ENCODE measurements at places on chromosomes 3 and 15.

DNA sequence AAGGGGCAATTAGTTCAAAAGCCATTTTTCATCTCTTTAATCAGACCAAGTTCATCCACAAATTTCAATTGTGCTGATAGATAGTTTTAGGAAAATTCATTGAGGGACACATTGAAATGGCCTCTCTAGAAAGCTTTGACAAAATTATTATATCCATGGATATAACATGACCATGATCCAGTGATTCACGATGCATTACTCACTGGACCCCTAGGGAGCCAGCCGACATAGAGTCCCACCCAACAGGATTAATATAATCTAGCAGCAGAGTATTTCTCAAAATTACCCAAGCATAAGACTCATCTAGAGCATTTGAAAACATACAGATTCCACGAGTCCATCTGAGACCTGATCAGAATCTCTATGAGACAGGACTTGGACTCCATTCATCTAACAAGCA is 100.3 kb downstream of the FRMD5 start:
- DNase-seq = no peak

- DNase-seq = no peak
These were observed 53.1 kb downstream of the SLC4A7 start for GRCh38 chr3:27431116-27431515.

DNA sequence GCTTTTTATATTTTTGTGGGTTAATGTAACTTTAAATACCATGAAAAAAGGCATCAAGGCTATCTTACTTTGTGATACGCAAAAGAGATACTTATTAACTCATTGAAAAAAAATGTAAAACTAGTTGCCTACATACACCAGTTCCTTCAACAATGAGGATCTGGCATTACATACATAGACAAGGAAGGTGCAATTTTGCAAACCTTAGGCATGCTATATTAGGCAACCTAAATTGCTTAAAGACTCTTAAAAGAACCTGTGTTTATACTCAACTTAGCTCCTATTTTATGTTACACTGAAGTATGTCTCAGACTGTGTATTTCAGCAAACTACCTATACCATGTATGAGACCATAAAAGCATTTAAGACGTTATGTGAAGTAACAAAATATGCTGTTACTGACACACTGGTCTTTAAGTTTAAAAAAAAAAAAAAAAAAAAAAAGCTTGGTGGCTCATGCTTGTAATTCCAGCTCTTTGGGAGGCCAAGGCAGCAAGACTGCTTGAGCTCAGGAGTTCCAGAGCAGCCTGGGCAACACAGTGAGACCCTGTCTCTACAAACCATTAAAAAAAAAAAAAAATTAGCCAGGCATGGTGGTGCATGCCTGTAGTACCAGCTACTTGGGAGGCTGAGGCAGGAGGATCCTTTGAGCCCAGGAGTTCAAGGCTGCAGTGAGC is 9.1 kb downstream of the TASOR start:
- DNase-seq = no peak

GRCh38 chr15:39745415-39745814 is 37.2 kb downstream of the FSIP1 start:
- no peak for DNase-seq

DNA sequence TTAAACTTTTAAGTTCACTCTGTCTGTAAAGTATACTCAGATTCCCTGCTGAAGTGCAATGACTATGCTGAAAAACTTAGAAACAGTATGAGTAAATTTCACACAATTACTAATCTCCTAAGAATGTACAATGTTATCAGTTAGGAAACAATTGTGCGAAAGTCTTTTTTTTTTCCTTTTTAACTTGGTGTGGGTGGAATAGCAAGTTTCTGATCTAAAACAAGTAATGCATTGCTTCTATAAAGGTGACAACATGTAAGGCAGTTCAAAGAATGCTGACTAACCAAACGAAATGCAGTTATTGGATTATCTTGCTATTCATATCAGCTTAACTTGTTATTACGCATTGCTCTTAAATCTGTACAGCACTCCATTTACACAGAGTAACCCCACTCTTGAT is 19.3 kb upstream of the SLC12A8 start:
- DNase-seq = no peak

GRCh38 chr15:52295421-52296001 is at the start of gene MYO5C:
MYO5C (minus strand) TSS chr15:52295804; CDS start chr15:52295636, 168 bp downstream.
- peak; percentile 1 for DNase-seq

- DNase-seq = no peak
These were observed 158.6 kb downstream of the RAP2B start for GRCh38 chr3:153320585-153321128.

DNA sequence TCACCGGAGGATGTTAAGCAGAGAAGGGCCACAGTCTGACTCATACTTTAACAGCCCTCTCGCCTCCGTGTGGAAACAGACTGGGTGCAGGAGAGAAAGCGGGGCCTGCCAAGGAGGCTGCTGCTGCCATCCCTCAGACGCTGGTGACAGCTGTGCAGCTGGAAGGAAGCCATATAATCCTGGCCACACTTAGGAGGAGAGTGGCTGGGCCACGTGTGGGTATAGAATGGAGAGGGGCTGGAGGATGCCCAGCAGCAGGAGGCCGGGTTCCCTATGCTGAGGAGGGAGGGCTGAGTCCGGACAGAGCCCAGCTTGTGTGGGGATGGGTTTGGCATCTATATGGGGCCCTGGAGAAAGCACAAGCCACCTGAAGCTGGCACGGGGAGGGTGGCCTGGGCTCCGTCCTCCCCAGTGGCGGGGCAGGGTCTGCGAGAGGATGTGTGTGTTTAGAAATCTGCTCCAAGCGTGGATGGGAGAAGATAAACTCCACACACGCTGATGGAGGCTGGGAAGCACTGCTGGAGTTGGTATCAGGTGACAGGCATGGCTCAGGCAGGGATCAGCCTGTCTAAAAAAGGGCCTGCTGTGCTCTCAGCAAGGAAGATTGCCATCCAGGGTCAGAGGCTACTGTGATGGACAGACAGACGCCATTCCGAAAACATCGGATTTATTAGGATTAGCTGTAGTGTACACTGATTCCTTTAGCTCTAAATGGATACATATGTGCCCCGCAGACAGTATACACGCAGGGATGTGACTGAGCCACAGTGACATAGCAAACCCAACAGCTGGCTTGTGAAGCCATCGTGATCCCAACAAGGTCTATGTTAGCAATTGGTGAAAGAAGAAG is 15.9 kb downstream of the ABTB1 start:
- DNase-seq = no peak

- DNase-seq = no peak
These were observed 1085.0 kb upstream of the ALCAM start for GRCh38 chr3:104281713-104282112.

- no peak for DNase-seq
These were observed 259.2 kb downstream of the LSAMP start for GRCh38 chr3:116186049-116186448.

DNA sequence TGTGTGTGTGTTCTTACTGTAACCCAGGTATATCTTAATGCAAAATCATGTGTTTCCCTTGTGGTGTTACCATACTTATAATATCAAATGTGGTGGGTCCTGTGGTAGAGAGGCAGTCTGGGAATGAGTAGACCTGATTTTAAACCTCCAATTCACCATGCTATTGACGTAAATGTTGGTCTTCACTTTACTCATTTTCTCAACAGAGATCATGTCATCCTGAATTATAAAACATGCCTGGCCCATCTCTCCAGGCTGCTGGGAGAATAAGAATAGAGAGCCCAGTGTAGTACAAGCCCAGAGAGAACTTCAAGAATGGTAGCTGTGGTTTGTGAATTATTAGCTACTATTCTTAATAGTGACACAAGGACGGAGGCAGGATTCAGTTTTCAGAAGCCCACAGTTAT is 88.1 kb downstream of the MBNL1 start:
- DNase-seq = no peak

- no peak for DNase-seq
These were observed 60.3 kb upstream of the TP63 start for GRCh38 chr3:189570916-189571315.

GRCh38 chr3:14234251-14235002 is 55.8 kb downstream of the LSM3 start:
- no peak for DNase-seq

GRCh38 chr15:62362608-62363007 is 197.5 kb upstream of the C2CD4B start:
- DNase-seq = no peak

- DNase-seq = no peak
These were observed 32.3 kb upstream of the CRTC3 start for GRCh38 chr15:90497376-90497775.

GRCh38 chr3:42339321-42339720 is 71.1 kb downstream of the LYZL4 start:
- no peak for DNase-seq

- DNase-seq = no peak
These were observed 137.7 kb downstream of the ASB7 start for GRCh38 chr15:100740138-100740537.

- DNase-seq = no peak
These were observed 235.8 kb downstream of the FHIT start for GRCh38 chr3:61015408-61015807.

DNA sequence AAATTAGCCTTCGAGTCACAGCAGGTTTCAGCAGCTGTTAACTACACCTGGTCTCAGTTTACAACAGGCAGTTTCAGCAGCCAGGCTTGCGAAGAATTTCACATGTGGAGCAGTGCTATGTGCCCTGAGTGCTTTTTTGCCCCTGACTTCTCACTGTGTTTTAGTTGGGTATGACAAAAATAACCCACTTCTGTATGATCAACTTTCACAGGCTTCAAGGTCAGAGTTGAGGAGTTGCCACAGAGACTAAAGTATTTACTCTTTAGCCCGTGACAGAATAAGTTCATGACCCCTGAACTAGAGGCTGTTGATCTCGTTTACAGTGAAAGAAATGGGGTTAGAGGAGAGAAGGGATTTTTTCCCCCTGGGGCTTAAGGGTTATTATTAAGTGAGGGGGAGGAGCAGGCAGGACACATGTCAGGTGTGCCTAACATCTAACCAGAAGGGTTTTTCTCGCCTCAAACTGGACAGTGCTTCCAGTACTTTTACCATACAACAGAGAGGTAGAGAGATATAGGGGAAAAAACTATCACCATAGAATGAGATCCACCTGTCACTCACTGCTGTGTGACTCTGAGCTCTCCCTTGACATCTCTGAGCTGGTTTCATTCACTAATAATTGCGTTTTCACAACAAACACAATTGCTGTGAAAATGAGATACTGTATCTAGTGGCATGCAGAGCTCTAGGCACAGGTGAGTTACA is 14.0 kb upstream of the TOPBP1 start:
- no peak for DNase-seq

DNA sequence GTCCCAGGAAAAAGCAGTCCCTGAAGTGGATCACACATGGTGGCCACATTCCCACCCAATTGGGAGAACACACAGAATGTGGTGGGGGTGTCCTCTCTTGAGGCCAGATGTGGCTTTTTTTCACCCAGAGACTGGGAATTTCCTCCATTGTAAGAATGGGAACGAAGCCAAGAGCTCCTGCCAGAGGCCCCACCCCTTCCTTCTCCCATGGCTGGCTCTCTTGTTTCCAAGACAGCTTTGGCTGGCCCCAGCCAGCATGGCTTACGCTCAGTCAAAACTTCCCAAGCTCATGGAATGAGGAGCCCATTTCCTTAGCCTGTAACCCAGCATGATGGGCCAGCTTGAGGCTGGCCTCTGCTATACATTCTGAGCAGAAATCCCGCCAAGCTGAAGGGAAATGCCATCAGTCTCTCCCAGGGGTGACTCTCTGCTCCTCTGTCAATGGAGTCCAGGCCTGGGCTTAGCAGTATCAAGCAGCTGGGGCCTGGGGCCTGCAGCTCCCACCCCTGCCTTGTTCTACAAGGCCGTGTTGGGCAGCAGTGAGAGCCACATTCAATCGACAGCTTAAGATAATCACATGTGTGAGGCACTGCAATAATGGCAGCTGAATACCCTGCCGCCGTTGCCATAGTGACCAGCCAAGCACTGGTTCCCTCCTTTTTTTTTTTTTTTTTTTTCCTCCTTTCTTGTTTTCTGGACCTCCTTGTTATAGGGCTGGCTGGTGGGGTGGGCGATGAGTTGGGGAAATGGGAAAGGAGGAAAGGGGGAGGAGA is 142.4 kb downstream of the EPHB1 start:
- DNase-seq = no peak

- no peak for DNase-seq
These were observed 603.9 kb upstream of the KCNMB2 start for GRCh38 chr3:177932346-177932745.

DNA sequence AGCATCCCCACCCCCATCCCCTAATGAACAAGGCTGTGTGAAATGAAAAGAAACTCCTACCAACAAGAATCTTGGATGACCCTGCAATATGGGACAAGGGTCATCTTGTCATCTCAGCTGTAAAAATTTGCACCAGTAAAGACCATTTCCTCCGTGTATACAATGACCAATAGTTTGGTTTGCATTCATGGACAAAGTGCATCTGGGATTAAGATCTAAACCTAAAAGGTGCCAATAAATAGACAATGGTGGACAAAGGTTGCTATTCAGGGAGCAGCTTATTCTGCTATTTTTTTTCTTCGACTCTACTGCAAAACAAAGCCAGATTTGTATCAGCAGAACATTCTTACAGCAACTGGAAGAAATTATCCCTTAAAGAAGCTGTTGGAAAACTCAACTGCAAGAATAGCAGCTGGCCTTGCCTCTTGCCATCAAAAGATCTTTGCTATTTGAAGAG is 8.0 kb downstream of the MGLL start:
- DNase-seq = no peak

- DNase-seq = no peak
These were observed 27.9 kb downstream of the MCTP2 start for GRCh38 chr15:94259121-94259751.

DNA sequence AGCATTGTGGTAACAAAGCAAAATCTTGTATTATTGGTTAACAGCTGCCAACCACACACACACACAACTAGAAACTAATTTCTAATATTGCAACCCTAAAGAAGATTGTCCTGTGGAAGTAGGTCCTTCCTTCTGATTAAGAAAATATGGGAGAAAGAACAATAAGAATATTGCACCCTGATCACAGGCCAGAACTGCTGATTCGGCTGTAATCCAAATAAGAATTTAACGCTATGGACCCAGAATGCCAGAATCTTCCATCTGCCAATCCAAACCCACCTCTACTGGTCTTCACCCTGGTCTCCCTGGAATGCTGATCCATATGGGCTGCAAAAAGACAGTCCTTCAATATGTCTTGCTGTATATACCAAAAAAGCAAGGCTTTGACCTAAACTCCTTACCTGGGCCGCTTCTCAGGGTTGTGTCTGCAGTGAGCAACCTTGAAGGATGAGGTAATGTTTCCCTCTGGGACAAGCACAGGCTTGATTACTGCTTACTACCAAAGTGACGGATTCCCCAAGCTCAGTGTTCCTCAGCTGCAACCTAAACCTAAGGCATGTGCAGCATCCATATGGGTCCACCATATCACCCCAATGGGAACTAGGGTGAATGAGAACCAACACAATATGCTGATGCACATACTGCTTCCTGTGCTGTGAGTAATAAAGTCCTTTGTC is 8.0 kb downstream of the CCDC14 start:
- no peak for DNase-seq

All from NCI-H187 treated with DMSO at 0.1 percent for 48 hours (cell line).